ENCODE measurements at places on chromosomes 2 and 18. TPM values are rescaled to one million over a fixed set of nuclear protein-coding genes. Genes with fewer than 3 reads are reported as not detected.

DNA sequence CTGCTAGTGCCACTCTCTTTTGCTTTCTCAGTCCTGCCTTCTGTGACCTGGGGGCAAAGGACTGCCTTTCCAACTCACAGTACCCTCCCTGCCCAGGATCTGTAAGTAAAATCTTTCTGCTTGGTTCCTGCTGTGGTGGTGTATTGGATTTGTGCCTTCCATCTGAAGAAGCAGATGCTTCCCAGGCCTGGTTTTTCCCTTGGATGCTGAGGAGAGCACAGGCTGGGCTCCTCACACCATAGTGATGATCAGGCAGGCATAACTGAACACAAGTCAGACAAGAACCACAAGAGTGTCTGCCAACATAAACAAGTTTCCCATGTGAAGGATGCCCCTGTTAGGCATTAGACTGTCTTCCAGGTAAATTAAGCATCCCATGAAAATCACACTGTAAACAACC, 121.3 kb upstream of the NRXN1 start:
- no peaks in the 10 kb centered on the region for H3K27me3 ChIP-seq
- no peak overlapping the region for H3K27ac ChIP-seq
- no peaks in the 10 kb centered on the region for H3K36me3 ChIP-seq
- H3K4me1 ChIP-seq, result no peaks in the 10 kb centered on the region
- no peak for DNase-seq

GRCh38 chr2:20558391-20559150, 92.3 kb downstream of the HS1BP3 start:
- H3K27me3 ChIP-seq, result no peaks in the 10 kb centered on the region
- H3K27ac ChIP-seq, result no peak overlapping the region
- no peak for DNase-seq

The IRS1 gene
- total RNA-seq, result 11.3 TPM

DNA sequence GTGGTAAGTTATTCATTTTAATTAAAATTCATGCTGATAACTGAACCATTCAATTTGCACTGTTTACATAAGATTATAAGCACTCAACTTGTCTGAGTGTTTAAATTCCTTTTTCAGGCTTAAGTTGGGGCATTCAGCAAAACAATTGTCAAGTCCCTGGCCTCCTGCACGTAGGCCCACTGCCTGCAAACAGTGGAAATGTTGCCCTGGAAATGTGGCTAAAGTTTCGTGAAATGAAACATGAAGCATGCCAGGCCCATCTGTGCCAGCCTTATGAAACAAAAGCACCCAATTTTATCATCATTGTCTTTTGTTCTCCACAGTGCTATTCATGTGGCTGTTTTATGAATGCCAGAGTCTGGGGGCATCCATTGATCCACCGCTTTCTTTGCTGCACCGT, 163.7 kb downstream of the PTGR3 start:
- H3K4me3 ChIP-seq, result no peak overlapping the region
- DNase-seq, result no peak
- no peaks in the 10 kb centered on the region for H3K27me3 ChIP-seq
- H3K36me3 ChIP-seq, result no peaks in the 10 kb centered on the region

GRCh38 chr2:217248312-217248935, 388.6 kb upstream of the TNP1 start:
- H3K4me1 ChIP-seq, result no peaks in the 10 kb centered on the region
- no peak overlapping the region for H3K27ac ChIP-seq
- DNase-seq, result peak; percentile 39

The TUBA3E gene
- total RNA-seq, result not detected

GRCh38 chr2:206368933-206369569, 74.3 kb upstream of the ADAM23 start:
- no peaks in the 10 kb centered on the region for H3K4me1 ChIP-seq
- H3K27me3 ChIP-seq, result no peaks in the 10 kb centered on the region
- no peaks in the 10 kb centered on the region for H3K36me3 ChIP-seq
- H3K27ac ChIP-seq, result no peak overlapping the region

GRCh38 chr2:144351687-144352086, 168.2 kb downstream of the ZEB2 start:
- H3K4me1 ChIP-seq, result peaks cover 57% of the 10 kb centered on the region
- H3K27ac ChIP-seq, result peak overlapping the region; percentile 87
- DNase-seq, result peak; percentile 82

All from SJSA1 (cell line).